ENCODE measurements at places on chromosomes 7 and 10.

GRCh38 chr7:25478925-25479324, 250.6 kb upstream of the NPVF start:
- no peak for DNase-seq

DNA sequence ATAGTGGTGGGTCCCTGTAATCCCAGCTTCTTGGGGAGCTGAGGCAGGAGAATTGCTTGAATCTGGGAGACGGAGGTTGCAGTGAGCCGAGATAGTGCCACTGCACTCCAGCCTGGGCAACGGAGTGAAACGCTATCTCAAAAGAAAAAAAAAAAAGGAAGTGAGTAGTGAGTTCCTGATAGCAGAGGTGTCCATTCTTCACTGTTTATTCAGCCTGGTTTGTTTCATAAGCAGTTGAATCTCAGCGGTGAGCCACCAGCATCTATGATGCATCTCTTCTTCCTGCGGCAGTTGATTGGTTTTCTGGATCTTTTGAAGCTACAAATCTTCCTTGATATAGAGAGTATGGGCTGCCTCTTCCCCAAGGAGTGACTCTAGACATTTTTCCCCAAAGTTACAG, 316.1 kb upstream of the MTPN start:
- DNase-seq, result no peak

GRCh38 chr7:142992427-142992826, 30.3 kb upstream of the KEL start:
- DNase-seq, result no peak

DNA sequence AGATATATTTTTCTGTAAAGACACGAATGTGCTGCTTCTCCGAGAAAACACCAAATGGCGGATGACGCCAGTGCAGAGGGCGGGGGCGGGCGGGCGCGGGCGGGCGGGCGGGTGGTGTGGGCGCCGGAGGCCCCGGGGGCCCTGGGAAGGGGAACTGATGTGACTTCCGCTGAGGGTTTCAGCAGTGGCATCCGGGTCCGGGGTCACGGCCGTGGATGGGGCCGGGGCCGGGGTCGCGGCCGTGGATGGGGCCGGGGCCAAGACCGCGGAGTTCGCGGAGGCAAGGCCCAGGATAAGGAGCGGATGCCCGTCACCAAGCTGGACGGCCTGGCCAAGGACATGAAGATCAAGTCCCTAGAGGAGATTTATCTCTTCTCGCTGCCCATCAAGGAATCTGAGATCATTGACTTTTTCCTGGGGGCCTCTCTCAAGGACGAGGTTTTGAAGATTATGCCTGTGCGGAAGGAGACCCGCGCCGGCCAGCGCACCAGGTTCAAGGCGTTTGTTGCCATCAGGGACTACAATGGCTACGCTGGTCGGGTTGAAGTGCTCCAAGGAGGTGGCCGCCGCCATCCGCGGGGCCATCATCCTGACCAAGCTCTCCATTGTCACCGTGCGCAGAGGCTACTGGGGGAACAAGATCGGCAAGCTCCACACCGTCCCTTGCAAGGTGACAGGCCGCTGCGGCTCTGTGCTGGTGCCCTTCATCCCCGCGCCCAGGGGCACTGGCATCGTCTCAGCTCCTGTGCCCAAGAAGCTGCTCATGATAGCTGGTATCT, 20.3 kb upstream of the IGF2BP3 start:
- peak; percentile 28 for DNase-seq

DNA sequence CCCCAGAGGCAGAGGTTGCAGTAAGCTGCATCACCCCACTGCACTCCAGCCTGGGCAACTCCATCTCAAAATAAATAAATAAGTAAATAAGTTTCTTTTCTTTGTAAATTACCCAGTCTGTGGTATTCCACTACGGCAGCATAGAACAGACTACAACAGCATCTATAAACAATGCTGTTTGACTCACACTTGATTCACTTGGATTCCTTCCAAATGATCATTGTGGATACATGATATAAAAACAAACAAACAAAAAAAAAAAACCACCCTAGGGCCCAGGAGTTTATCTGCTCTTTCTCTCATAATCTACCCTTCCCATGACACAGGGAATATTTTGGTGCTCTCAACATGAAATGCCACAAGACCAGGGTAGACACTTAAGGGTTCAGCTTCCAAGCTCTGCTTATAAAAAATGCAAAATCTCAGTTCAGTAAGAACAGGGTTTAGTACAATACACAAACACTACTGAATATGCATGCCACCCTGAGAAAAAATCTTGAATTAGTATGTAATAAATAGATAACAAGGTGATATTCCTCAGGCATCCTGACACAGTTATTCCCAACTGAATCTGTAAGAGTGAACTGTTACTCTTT, 200.9 kb downstream of the FAM107B start:
- no peak for DNase-seq

DNA sequence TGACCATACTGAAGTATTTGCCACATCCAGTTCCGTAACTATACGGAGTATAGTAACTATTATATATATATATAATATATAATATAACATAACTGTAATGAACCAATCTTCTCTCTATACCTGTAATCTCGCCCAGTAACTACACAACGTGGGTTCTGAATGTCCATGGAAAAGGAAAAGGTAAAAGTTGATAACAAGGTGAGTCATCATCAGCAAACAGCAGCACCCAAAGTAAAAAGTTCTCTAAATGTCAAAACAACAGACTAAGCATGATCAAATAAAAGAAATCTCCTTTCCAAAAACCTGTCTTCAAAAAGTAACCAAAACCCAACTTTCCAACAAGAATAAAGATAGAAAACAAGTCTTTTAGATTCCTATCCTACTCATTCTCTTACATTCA, 42.8 kb downstream of the ELAPOR2 start:
- DNase-seq, result no peak

DNA sequence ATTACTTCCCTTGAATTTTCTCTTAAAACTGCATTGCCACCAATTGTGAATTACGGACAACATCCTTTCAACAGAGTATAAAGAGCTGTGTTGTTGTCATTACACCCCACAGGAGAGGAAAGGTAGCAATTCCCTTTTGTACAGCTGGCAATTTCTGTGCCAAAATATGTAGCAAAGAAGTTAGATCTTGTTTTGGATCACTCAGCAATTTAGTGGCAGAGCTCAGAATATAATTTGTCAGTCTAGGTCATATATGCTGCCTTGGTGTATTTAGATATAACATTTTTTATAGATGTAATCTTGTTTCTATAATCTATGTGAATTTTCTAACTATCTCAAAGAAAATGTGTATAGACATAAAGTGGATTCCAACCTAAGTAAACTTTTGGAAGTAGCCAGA, 38.8 kb downstream of the NRBF2 start:
- no peak for DNase-seq

GRCh38 chr7:56175771-56176170, 59.6 kb upstream of the NUPR2 start:
- no peak for DNase-seq

DNA sequence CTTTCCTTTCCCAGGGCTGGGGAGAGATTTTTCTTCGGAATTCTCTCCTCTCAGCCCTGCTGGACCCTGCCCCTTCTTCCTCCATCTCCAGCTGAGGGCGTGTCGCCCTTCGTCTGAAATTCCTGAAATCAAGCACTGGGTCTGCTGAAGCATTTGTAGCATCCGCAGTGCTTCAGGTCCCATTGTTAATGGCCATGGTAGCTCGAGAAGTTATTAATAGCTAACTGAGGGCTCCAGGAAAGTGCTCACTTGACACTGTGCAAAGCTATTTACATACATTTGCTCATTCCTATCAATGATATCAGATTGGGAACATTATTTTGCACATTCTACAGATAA, 515 bp downstream of the FAM149B1 start:
- no peak for DNase-seq

DNA sequence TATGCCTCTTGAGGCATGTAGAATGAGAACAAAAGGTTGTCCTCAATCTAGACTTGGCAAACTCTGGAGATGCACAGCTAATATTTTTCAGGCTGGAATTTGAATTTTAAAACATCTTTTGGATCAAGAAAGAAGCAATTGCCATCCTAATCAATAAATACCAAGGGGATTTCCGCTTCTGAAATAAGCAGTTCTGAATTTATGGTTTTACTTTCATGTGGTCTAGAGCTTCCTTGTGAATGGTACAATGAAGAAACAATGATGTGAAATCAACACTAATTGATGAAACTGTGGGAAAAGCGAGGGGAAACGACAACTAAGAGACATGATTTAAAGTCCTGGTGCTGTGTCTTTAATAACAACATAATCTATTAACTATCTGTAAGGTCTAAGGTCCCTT, 1202.7 kb downstream of the SORCS3 start:
- no peak for DNase-seq

DNA sequence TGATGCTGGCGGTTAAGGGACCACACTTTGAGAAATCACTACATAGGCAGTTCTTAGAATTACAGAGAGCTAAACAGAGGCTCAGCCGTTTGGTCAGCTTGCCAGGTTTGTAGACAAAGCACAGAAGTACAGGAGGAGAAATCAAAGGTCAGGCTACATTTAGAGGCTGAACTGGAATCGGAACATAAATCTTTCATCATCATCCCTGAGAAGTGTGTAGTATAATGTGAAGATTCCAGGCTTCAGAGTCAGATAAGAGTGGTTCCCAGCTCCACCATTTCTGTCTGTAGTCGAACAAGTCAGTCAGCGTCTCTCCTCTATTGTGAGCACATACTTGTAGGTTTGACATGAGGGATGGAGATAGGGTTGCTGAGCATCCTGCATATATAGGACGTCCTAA, 18.9 kb downstream of the CDK1 start:
- DNase-seq, result no peak

- no peak for DNase-seq
Measured at GRCh38 chr7:149669121-149669818, 104.1 kb downstream of the ZNF467 start.

DNA sequence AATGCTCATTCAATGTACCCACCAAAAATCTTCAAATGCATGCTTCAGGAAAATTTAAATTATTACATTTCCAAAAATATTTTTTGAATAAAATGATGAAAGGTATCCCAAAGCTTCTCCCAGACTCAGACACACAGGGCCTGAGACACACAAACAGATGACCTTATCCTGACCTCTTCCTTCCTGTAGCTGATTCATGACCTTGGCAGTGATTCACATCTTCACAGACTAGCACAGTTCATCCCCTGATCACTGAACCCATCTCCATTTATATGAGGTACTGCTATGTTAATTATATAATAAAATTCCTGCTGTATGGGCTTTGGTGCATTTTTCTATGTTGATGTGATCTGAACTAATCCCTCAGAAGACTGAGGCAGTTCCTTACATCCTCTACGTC, 265.0 kb upstream of the GLI3 start:
- no peak for DNase-seq

GRCh38 chr10:71831646-71832552, 19.2 kb downstream of the PSAP start:
- DNase-seq, result no peak

DNA sequence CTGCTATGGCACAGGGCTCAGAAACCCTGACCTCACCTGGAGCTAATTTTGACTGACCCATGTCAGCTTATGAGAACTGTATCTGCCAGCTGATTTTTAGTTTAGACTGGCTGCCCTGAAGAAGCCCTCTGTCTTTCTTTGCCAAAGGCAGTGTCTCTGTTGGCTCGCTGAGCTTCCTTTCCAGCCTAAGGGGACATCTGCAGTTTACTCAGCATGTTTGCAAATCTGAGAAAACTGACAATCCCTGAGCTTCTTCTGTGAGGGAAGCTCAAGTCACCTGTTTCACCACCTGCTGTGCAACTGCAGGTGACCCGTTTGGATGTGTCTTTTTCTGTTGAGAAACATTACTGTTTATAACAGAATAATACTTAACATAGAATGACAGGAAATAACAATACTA, 46.0 kb downstream of the PRKAR2B start:
- no peak for DNase-seq

GRCh38 chr10:29435809-29436501, 147.1 kb downstream of the LYZL1 start:
- DNase-seq, result no peak

GRCh38 chr7:88477976-88478375, 171.3 kb upstream of the STEAP4 start:
- DNase-seq, result no peak

DNA sequence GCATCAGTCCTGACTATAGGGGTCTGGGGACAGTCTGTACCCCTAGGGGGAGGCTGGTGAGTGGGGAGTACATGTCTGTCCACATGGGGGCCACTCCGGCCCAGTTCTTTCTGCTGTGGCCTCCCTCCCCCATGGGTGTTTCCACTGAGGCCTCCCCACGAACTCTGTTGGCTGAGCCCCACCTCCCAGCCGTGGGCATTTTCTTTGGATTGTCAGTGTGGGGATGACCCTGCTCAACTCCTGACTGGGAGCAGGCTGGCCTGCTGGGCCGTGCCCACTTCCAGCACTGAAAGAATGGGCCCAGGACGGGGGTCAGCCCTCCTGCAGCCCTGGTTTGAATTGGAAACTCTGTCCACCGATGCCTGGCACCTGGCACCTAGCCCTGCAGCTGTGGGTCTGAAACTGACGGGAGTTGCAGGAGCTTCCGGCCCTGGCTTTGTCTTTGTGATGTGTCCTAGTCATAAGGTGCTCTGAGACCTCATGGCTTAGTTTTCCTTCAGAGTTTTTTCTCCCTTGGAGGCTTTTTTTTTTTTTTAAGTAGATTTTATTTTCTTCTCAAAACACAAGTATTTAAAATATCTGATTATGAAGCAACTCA, 46.5 kb downstream of the LHPP start:
- DNase-seq, result no peak

GRCh38 chr10:111410740-111411139, 333.9 kb downstream of the ADRA2A start:
- DNase-seq, result no peak

DNA sequence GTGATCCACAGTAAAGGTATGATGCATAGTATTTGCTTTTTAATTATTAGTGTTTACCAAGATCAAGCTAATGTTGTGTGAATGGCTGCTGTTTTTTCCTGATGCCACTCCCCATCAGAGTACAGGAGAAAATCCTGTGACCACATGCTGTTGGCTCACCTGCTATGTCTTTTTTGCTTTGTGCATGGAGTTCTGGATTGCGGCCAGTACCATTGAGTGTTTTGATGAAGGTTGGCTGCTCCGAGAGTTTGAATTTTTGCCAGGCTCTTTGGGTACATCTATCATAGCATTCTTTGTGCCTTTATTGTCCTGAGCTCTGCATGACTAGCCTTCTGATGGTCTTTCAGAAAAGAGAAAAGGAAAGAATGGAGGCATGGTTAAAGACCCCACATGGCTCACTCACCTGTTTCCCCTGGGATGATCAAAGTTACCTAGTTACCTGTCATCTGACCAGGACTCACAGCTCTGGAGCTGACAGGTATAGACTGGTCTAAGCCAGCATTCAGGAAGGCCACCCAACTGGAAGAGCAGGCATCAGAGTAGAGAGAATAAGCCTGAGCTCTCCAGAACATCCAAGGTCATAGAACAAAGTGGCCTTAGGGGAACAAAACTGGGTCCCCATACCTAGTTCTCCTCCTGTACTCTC, 11.8 kb upstream of the SGPL1 start:
- DNase-seq, result no peak

- no peak for DNase-seq
Measured at GRCh38 chr7:3370068-3370830, 69.2 kb downstream of the SDK1 start.

DNA sequence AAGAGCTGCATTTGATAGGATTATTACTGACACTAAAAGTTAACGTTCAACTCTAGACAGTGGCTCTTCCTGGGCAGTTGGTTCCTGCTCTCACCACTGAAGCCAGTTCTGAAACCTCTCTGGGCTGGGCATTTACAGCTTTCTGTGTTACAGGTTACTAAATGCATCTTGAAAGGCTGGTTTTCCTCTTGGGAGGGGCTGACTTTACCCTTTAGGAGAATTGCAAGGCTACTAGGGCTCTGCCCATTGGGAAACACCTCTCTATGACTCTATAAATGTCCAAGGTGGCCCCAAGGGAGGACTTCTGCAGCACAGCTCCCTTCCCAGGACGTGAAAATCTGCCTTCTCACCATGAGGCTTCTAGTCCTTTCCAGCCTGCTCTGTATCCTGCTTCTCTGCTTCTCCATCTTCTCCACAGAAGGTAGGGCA, at the start of gene GPR15LG:
Gene GPR15LG (plus strand): TSS at position 301 of the 429 bp plus-strand sequence. CDS start 51 bp downstream, at position 352.
- DNase-seq, result no peak

Data from T-helper 1 cell (primary cell).